ENCODE measurements at places on chromosomes 1 and 21.

DNA sequence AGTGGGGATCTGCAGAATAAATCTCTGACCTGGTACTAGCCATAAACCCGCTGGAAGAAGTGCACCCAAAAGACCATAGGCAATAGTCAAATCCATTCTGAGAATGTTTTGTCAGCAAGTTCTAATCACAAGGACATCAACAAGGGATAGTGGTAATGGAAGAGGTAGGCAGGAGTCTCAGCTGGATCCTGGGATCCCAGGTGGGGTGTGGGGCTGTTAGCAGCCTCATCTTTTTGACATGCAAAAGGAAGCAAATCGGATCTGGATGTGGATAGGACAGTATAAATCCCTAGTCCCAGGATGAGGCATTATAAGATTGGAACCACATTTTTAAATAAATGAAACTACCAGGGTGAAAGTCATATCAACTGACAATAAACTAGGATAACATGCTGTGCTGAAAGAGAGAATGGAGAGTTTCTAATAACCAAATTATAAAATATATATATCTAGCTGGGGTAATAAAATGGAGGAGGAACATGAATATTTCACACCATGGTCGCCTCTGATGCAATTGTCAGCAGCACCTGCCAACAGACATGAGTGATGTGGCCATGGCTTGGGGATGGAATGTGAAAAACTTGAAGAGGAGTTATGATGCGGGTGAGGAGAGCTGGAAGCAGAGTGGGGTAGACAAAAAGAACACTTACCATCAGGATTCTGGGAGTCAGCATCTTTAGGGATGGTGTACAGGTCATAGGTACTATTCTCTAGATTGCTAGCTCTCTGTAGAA is 23.7 kb upstream of the PEX19 start:
- DNase-seq = no peak

- DNase-seq = no peak
Measured at GRCh38 chr1:8197493-8198282, 120.2 kb upstream of the SLC45A1 start.

DNA sequence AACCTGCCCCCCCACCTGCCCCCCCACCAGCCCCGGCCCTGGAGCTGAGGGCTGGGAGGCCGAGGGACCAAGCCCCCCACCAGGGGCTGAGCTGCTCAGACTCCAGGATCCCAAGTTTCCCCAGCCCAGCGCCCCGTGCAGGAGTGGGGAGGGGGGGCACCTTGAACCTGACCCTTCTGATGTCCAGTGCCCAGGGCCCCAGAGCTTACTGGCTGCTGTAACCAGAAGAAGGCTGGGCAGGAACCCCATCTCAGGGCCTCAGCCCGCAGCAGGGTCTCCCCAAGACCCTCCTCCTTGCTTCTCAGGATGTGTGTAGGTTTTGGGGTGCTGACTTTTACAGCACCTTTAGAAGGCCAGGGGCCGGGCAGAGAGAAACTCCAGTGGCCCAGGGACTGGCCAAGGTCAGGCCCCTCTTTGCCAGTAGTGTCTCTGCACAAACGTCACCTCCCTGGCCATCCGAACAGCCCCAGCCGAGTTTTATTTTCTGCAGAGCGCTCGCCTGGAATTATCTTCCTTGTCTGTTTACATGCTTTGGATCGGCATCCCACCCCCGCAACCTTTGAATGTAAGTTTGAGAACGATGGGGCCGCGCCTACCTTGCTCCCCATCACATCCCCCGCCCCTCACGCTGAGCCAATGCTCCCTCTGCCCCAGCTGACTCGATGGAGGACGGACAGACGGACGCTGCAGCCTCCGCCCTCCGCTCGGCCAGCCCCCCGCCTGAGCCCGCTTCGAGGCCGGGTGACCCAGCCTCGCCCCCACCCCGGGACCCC is 70.1 kb upstream of the CASZ1 start:
- DNase-seq = no peak

DNA sequence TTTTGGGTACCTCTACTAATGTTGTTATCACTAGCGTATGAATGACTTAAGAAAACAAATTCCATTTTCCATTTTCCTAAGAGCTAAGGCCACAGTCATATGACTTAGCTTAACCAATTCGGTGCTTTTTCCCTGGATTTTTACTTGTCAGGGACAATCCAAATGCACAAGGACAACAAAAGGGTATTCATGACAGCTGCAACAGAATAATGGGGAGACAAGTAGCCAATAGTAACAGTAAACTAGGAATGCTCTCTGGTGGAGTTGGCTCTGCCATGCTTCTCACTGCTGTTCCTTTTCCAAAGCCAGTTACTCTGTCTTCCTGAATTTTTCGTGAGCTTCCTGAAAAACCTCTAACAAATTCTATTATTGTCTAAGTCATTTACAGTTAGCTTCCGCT is 52.9 kb downstream of the LRRIQ3 start:
- no peak for DNase-seq

- no peak for DNase-seq
Measured at GRCh38 chr21:22288885-22289499, 1290.8 kb downstream of the NCAM2 start.

DNA sequence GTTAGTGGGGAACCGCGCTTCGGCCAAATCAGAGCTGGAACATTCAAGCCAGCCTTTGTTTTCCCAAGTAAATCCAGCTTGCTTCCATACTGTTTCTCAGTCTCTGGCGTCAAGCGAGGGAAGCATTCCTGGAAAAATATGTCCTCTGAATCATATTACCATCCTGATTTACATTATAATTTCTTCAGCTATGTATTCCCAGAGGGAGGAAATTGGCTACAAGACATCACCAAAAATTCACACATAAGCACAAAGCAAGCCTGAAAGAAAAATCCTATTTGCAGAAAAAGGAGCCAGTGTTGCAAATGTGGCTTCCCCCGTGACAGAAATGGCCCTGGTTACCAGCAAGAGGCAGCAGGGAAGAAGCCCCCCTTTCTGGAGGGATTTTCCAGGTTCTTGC is 233.3 kb downstream of the KCNJ6 start:
- no peak for DNase-seq

DNA sequence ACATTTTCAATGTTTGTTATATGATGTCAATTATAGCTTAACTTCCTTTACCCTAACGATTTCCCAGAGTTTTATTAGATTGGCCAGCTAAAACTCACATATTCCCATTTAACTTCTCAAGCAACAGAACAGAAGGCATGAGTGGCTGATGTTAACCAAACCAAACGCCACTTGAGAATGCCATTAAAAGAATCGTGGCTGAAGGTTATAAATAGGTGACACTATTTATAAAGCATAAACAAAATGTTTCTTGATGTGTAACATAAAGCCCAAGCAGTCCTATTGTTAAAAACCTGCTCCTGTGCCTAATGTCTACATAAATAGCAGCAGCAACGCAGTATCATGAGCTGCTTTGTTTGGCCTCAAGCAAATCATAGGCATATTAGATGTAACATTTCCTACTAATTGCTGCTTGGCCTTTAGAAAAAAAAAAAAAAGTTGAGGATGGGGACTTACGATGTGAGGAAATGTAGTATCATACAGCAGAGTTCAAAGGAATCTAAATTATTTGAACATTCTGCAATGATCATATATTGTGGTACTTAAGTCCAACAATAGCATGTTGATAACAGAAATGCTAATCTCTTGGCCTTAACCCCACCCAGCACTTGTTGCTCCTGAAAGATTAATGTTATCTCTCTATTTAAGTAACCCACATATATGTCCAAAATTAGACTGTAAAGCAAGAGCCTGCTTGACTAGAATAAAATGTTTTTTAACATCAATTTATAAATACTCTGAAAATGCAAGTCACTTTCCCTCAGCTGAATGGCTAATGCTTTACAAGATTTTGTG is 106.0 kb downstream of the ESRRG start:
- DNase-seq = no peak

- DNase-seq = no peak
Measured at GRCh38 chr1:206490771-206491405, 16.4 kb upstream of the RASSF5 start.

DNA sequence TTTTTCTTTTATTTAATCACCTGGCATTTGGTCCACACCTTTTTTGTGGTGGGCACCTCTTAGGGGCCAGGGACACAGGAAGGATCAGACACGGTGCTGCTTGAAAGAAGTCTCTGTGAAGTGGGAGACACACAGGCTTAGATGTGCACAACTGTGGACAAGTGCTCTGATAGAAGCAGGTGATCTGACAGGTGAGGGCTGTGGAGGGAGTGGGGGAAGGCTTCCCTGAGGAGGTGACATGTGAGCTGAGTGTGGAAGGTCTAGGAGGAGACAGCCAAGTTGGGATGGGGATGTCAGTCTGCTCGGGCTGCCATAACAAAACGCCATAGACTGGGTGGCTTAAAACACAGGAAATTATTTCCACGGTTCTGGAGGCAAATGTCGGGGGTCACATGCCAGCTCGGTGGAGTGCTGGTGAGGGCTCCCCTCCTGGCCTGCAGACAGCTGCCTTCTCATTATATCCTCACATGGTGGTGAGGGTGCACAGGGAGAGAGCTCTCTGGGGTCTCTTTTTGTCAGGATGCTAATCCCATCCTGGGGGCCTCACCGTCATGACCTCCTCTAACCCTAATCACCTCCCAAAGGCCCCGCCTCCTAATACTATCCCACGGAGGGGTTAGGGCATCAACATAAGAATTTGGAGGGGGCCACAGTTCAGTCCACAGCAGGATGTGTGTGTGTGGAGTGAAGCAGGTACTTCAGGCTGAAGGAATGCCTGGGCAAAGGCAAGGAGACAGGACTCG is 5.2 kb upstream of the KIAA1614 start:
- no peak for DNase-seq

- no peak for DNase-seq
Measured at GRCh38 chr1:244019982-244020485, 31.0 kb upstream of the ZBTB18 start.

- DNase-seq = no peak
Measured at GRCh38 chr1:60791226-60791625, 291.1 kb upstream of the NFIA start.

DNA sequence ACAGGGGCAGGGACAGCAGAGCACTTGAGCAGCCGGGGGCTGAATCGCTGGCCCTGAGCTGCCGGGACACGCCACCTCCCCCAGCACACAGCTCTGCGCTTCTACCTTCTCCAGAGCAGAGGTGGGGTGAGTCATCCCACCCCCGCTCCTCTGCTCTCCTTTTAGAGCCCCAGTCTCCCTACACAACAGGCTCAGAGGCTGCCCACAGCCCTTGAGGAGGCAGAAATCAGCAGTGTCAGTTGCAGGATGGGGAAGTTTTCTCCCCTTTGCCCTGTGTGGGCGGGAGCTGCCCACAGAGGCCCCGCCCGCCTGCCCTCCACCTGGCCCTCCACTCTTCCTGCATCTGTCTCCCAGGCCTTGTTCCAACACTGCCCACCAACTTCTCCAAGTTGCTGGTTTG is 94.6 kb downstream of the STUM start:
- peak; percentile 37 for DNase-seq

DNA sequence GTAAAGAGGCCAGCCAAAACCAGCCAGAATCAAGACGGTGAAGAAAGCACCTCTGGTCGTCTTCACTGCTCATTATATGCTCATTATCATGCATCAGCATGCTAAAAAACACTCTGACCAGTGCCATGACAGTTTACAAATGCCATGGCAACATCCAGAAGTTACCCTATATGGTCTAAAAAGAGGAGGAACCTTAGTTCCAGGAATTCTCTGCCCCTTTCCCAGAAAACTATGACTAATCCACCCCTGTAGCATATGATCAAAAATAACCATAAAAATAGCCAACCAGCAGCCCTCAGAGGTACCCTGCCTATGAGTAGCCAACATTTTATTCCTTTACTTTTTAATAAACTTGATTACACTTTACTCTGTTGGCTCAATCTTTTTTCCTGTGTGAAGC is 34.2 kb upstream of the PBX1 start:
- DNase-seq = no peak

DNA sequence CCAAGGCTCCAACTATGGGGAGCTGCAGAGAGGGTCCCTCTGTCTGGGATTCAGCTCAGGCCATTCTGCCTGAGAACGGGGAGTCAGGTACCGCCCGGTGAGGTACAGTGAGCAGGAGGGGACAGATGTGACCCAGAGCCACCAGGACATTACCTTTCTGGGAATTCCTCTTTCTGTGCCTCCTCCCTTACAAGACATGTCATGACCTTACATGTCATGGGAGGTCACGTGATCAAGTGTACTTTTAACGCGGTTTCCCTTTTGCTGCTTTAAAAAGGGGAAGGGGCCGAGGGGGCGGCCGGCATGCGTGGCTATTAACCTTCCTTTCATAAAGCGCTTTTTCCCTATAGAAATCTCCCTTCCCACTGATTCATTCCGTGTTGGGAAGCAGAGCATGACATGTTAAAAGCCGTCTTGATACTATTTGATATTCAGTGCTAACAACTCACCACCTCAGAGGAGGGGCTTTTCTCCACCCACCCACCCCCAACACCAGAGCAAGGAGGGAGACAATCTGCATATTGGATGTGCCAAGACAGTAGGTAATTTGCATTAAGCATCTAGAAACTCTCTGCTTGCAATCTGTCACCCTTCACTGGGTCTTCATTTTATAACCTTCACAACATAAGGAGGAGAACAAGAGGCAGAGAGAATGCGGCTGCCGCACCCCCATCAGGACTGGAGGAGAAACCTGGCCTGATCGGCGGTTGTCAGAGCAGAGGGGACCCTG is 113.6 kb upstream of the VAMP3 start:
- DNase-seq = no peak

DNA sequence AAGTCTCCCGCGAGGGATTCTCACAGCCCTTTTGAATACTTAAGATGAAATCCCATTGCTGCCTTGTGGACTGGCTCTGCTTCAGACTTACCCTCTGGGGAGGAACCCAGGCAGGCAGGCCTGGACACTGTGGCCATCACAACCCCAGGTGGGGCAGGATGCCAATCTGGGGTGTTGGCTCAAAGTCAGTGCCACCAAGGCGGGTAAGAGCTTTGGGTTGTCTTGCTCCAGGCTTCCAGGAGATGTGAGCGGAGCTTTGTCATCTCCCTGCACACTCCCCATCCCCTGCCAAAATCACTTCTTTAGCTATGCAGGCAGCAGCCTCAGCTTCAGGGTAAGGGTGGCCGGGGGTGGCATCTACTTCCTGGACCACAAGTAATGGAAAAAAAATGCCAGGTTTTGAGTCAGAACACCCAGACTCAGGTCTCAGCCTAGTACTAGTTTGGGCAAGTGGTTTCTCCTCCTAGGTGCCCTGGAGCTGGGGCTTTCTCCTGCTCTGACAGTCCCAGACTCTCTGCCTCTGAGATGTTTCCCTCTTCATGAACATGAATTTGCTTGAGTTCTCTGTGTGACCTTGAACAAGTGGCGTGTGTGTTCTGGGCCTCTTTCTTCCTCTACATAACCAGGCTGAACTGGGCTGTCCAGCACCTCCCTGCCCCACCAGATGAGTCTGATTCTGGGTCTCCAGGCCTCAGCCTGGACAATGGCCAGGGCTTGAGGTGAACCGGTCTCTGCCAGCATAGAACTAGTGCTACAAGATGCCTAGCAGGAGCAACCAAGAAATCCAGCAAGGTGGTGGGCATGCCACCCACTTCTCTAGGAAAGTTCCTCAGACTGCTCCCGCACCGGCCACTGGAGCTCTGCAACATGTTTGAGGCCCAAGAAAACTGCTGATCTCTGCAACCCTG is 65.4 kb downstream of the VWA5B1 start:
- no peak for DNase-seq

GRCh38 chr1:12531179-12531499 is 86.9 kb downstream of the DHRS3 start:
- no peak for DNase-seq
